ENCODE measurements at places on chromosomes 1 and 21.

DNA sequence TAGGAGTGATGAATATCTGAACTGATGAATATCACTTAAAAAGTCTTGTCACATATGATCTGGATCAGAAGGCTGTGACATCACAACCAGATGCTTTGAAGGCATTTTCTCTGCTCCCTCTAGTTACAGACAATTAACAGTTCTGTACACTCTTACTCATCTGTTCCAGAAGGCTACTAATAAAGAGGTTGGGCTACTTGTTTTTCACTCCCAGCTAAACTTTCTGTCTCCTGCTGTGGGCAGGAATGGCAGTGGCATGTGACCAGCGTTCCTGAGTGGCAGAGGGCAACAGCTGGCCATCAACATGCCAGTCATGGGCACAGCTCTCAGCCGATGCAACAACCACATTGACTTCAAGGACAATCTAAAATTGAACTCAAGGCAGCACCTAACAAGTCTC is 66.7 kb downstream of the SLC45A1 start:
- no peak for DNase-seq

- DNase-seq, result no peak
Observed at GRCh38 chr1:64984737-64985136, 18.4 kb upstream of the JAK1 start.

DNA sequence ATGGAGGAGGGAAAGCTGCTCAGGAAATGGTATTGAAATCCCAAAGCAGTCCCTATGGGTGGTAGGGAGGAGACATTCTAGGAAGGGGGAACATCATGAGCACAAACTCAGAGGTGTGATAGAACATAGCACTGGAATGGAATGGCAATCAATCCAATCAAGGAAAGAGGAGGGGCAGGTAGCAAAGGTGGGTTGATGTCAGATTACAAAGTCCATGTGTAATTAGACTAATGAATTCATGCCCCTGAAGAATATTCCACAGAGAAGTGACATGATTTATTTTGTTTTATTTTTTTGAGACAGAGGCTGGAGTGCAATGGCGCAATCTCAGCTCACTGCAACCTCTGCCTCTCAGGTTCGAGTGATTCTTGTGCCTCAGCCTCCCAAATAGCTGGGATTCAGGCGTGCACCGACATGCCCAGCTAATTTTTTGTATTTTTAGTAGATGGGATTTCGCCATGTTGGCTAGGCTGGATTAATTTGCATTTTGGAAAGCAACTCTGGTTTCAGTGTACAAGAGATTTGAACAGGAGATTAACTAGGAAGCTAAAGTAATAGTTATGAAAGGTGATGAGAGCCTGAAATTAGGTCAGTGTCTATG is 36.1 kb downstream of the DEGS1 start:
- DNase-seq, result no peak

DNA sequence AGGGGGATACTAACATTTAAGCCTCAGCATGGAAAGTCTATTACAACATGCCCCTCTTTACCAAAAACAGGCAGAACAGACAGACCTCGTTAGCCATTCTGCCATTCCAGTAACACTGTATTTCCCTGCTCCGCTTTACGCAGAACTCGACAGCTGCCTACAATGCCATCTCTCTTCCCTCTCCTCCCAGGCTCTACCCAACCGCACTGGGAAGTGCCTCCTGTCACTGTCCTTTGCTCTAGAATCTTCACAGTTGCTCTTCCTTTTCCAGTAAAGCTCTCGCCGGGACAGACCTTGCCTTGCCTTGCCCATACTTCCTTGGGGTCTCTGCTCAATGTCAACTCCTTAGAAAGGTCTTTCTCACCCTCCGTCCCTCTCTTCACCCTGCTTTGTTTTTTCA is 22.8 kb downstream of the COA6 start:
- no peak for DNase-seq
